Suppressor macrophage (primary cell): ENCODE measurements at places on chromosomes 1 and 21.

- no peak for DNase-seq
Observed at GRCh38 chr21:38794978-38795377, 10.8 kb upstream of the ETS2 start.

GRCh38 chr21:30408782-30409494 lies 13.1 kb downstream of the KRTAP13-1 start:
- DNase-seq, result peak; percentile 42

DNA sequence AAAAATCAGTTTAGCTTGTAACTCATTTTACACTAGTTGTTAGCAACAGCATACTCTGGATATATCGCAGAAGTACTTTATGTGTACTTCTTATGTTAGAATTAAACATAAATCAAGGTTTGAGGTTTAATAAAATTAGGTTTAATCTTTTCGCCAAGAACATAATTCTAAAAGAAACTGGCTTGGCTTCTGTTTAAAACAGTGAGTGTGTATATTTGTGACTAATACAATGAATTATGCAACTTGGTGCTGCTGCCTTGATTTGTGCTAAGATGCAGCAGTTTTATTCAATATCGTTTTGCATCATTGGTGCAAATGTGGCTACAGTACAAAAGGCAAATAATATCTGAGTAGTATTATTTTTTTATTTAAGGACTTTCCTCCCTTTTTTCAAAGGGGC lies 44.8 kb downstream of the USP25 start:
- DNase-seq, result no peak

- no peak for DNase-seq
Observed at GRCh38 chr1:214793708-214794107, 190.7 kb downstream of the CENPF start.

GRCh38 chr1:212432272-212432660 lies 454 bp upstream of the NENF start:
- no peak for DNase-seq

DNA sequence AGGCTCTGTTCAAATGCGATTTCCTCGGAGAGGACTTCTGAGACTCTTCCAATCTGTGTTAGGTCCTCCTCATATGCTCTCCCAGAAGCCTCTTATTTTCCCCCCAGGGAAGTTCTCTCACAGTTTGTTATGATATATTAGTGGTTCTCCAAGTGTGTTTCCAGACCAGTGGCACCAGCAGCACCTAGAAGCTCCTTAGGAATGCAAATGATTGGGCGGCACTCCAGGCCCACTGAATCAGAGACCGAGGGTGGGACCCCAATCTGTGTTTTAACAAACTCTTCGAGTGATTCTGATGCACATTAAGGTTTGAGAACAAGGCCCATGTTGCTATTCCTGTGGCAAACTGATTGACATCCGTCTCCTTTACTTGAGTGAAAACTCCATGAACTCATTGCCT lies 63.0 kb downstream of the NMNAT2 start:
- no peak for DNase-seq

GRCh38 chr1:74357756-74358155 lies 122.6 kb downstream of the TNNI3K start:
- no peak for DNase-seq

- no peak for DNase-seq
Observed at GRCh38 chr1:206829875-206830274, 35.5 kb upstream of the IL20 start.

DNA sequence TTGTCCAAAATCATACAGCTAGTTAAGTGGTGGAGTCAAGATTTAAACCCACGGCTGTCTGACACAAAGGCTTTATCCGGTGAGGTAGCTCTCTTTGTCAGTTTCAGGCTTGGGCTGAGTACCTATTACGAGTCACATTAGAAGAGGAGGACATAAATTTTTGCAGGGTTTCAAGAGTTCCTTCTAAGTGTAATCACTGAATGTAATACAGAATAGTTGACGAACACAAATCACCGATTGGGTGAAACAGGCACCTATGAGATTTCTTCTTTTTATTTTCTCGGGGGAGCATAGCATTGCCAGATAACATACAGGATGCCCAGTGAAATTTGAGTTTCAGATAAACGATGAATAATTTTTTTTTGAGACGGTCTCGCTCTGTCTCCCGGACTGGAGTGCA lies 847 bp downstream of the PSMD4 start:
- peak; percentile 8 for DNase-seq

DNA sequence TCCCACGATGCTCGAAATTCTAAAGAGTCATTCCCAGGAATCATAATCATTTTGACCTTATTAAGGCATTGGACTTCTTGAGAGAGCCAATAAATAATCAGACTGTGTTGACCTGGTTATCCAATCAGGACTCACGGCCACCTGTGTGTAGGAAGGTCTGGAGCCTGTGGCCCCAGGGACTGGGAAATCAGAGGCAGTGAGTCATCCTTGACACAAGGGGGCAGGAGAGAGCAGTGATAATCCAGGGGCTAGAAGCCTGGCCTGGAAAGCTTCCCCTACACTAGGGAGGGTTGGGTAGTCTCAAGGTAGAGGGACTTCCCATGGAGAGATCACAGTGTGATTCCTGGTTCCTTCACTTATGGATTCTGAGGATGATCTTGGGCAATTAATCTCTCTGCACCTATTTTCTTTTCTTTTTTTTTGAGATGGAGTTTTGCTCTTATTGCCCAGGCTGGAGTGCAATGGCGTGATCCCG lies 4.7 kb downstream of the MR1 start:
- peak; percentile 72 for DNase-seq

DNA sequence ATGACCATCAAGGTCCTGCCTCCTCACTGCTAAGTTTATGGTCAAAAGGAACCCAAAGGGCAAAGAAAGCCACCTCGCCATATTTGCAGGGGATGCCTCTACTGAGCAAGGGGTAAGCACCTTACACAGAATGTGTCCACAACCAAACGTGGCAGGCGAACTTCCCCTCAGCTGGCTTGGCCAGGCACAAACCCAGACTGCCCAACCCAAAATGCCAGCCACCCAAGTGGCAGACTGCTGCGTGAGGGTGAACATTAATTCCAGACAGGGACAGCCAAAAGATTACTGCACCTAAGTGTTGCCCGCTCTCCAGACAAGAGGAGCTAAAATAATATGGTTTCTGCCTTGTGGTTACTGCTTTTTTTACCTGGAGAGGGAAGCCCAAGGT lies 16.0 kb downstream of the ZNF697 start:
- no peak for DNase-seq

- DNase-seq, result no peak
Observed at GRCh38 chr1:244897476-244898254, 33.3 kb upstream of the HNRNPU start.

GRCh38 chr21:28418726-28419514 lies 573.8 kb downstream of the LTN1 start:
- no peak for DNase-seq

DNA sequence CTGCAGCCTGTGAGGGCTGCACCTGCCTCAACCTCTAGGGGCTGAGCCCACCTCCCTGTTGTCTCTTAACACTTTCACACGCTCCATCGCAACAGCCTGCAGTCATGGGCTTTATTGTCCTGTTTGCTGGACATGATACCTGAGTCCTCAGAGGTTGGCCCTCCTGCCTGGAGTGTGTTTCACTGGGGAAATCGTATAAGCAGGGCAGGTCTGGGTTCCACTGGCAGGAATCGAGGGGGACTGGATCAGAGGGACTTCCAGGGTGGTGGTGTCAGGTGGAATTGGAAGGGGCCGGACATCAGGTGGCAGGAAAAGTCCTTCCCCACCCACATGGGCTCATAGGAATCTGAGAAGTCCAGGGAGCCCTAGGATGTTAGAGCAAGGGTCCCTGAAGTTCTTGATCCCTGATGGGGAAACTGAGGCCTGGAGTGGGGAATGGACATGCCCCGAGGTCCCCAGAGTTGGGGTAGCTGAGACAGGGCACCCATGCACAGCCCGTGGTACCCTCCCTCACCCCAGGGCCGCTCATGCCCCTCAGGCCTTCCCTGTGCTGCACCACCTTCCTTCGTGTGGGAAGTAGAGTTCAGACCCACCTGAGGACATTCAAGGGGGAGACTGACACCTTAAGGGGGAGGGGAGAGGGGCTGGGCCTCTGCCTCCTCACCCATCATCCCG lies 66.6 kb downstream of the PIK3CD start:
- no peak for DNase-seq

- no peak for DNase-seq
Observed at GRCh38 chr1:113782406-113782805, 23.1 kb upstream of the PHTF1 start.

- DNase-seq, result peak; percentile 37
Observed at GRCh38 chr1:116569776-116570357, 959 bp downstream of the CD58 start.

DNA sequence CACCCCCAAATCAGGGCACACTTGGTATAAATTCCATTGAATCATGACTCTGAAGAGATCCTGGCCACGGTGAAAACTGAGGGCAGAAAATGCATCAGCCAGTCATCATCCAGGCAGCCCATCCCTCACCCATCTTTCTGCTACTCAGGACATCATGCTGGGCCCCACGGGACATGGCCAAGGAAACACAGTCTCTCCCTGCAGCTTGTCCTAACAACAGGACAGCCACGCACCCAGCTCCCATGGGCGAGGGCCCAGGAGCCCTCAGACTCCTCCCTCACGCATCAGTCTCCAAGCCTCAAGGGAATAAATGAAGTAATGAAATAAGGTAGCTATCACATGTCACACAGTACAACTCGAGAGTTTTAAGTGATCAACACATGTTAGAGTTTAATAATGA lies 37.8 kb downstream of the ELK4 start:
- no peak for DNase-seq

GRCh38 chr1:112722601-112723510 lies 7.7 kb upstream of the PPM1J start:
- DNase-seq, result peak; percentile 87

DNA sequence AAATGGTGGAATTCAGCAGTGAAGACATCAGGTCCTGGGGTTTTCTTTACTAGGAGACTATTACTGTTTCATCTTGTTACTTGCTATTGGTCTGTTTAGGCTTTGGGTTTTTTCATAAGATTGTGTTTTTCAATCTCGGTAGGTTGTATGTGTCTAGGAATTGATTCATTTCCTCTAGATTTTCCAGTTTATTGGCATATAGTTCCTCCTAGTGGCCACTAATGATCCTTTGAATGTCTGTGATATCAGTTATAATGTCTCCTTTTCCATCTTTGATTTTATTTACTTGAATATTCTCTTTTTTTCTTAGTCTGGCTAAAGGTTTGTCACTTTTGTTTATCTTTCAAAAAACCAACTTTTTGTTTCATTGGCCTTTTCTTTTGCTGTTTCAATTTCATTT lies 233.0 kb downstream of the RWDD3 start:
- no peak for DNase-seq

- no peak for DNase-seq
Observed at GRCh38 chr1:38139738-38140487, 93.3 kb upstream of the POU3F1 start.

GRCh38 chr1:179366093-179366800 lies 476 bp downstream of the AXDND1 start:
- no peak for DNase-seq

GRCh38 chr1:26290122-26290881 lies 10.4 kb downstream of the SH3BGRL3 start:
- peak; percentile 97 for DNase-seq

GRCh38 chr1:14891991-14892390 lies 261.6 kb upstream of the TMEM51 start:
- no peak for DNase-seq

GRCh38 chr1:24364975-24365678 lies 46.0 kb downstream of the GRHL3 start:
- DNase-seq, result peak; percentile 70

- no peak for DNase-seq
Observed at GRCh38 chr1:218371927-218372672, 27.0 kb downstream of the TGFB2 start.

- no peak for DNase-seq
Observed at GRCh38 chr1:173204693-173205092, 2.4 kb downstream of the TNFSF4 start.

DNA sequence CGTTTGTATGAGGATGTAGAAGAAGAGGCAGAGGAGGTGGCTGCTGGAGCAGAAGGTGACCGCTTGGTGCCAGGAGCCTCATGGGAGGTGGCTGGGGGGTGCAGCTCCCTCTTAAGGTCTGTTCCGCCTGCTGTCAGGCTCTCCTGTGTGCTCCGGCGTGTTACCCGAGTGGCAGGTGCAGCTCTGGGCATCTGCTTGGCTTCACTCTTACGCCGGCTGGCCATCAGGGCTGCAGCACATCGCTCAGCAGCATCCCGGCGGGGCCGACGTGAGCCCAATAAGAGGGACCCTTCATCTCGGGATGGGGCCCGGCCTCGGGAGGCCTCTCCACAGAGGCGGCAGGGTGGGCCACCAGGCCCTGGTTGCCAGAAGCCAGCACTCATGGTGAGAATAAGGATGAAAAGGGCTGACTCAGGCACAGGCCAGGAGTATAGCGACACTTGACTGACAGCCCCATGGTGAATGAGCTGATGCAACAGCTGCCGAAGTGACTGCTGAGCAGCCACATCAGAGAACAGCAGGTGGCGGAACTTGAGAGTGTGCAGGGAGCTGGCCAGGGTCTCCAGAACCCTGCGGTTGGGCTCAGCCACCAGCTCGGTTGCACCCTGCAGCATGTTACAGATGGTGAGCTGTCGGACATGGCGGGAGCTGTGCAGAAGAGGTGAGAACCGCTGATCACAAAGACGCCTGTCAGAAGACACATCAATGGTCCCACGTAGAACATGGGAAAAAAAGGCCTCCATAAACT lies 17.5 kb downstream of the LRRC41 start:
- DNase-seq, result no peak

DNA sequence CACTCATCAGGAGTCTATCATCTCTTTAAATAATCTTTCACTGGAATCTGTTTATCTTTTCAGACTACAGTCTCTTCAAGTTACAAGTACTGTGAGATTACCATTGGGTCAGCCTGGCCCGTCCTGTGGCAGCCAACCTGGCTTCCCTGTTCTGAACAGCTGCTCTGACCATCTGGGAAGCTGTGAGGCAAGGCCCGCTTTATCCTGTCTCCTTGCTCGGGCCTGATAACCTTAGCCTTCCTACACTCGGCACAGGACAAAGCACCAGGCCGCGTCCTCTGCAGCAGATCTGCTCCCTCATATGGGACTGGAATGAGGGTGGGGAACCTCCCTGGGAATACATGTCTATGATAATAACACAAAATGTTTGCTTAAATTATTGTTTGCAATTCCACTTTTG lies 113.3 kb downstream of the PTPN14 start:
- DNase-seq, result no peak

- no peak for DNase-seq
Observed at GRCh38 chr1:165542015-165542631, 1.7 kb upstream of the LRRC52 start.

- DNase-seq, result no peak
Observed at GRCh38 chr1:151495316-151495715, 15.9 kb upstream of the CGN start.

- DNase-seq, result no peak
Observed at GRCh38 chr1:206438554-206438953, 31.7 kb upstream of the IKBKE start.

DNA sequence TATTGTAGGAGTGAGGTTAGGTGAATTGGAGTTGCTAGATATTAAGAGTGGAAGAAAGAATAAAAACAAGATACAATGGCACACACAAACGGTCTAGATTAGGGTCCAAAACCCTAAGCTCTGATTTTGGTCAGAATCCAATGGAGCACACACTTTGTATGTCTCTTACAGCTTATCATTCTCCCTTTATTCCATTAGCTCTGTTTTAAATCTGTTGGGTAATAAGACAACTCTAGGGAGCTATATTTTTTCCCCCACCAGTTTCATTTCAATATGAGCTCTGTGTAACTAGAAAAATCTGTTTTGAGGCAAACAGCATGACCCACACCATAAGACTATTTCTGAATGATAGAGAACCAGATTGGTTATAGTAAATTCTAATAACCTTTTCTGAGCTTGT lies 465.6 kb downstream of the ADGRL2 start:
- no peak for DNase-seq
